ENCODE measurements at places on chromosomes 7 and 10.
A peak's percentile ranks its signal among the peaks of the same experiment; 100 is the strongest.

DNA sequence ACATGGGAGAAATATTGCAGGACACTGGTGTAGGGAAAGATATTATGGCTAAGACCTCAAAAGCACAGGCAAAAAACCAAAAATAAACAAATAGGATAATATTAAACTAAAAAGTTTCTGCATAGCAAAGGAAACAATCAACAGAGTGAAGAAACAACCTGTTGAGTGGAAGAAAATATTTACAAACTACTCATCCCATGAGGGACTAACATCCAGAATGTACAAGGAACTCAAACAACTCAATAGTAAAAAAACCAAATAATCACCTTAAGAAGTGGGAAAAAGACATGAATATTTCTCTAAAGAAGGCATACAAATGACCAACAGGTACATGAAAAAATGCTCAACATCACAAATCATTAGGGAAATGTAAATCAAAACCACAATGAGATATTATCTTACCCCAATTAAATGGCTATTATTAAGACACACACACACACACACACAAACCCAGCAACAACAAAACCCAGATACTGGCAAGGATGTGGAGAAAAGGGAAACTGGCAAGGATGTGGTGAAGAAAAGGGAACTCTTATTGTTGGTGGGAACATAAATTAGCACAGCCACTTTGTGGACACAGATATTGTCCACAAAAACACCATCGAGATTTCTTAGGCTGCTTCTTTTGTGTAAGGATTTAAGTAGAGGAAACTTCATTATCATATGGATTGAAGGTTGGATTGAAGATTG is 9.8 kb upstream of the RAB18 start:
- DNase-seq, result no peak

DNA sequence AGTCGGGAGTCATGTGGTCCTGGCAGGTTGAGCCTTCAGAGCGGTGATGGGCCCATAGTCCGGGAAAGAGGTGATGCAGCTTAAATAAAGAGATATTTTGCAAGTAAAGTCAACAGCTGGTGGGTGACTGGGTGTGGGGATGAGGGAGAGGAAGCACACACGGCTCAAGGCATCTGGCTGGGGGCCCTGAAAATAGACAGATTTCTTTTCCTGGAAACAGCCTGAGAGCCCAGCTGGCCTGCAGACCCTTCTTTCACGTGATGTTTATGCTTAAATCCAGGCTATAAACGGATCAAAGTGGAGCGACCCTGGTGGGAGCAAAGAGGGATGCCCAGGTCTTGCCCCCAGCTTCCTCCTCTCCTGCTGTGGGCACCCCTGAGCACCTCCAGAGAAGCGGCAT is 149.1 kb downstream of the TEX36 start:
- no peak for DNase-seq

DNA sequence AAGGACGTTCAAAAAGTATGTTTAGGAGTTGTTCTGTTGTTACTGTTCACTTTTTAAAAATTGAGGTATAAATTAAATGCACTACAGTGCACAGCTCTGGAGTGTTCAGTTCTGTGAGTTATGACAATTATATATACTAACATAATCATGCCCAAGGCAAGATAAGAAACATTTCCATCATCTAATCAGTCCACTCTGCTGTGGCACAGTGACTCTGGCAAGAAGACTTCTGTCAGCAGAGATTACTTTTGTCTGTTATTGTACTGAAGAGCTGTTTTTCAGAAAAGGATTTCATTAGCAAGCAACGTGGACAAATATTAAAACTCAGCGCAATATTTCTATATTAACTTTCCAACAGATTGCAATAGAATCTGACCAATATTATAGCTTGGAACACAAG is 32.0 kb downstream of the ICA1 start:
- no peak for DNase-seq

GRCh38 chr7:129784783-129785684 is 167.7 kb downstream of the UBE2H start:
- DNase-seq, result no peak

GRCh38 chr10:113179265-113179664 is 229.2 kb downstream of the TCF7L2 start:
- DNase-seq, result no peak

- DNase-seq, result no peak
These were observed 27.7 kb downstream of the ARHGAP22 start for GRCh38 chr10:48577158-48577557.

DNA sequence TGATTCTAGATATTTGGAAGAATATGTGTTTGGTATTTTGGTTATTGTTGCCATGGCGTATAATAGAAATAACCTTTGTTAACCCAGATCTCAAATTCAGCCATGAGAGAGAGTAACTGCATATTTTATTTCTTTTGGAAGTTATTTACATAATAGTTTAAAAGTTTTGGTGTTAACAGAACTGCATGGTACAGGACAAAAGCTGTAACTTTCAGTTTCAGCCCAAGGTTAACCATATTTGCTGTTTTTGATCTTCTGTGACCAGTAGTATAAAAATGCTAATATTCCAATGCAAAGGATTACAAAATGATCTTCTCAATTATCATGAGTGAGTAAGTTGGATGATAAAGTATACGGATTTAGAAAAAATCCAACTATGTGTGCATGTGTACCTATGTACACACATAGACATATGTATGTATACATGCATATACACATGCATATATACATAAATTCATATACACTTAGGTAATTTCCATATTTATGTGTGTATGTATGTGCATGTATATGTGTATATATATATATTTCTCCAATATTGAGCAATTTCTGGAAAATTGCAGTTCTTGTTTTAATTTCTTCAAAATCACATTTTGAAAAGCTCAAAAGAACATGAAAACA is 38.0 kb upstream of the PIP4K2A start:
- no peak for DNase-seq

DNA sequence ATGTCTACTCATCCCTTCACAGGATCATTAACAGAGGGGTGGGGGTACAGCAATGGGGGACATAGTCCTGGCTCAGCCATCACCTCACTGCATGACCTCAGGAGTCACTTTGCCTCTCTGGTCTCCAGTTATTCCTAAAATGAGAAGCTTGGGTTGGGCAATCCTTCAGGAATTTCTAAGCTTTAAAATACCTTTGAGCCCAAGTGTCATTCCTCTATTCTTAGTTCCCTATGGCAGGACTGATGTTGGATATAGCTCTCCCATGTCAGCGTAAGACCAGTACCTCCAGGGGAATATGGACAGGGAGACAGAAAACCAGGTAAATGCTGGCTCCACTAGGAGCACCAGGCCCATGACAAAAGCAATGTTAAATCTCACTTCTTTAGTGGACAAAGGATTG is 34.5 kb downstream of the BLNK start:
- DNase-seq, result no peak

DNA sequence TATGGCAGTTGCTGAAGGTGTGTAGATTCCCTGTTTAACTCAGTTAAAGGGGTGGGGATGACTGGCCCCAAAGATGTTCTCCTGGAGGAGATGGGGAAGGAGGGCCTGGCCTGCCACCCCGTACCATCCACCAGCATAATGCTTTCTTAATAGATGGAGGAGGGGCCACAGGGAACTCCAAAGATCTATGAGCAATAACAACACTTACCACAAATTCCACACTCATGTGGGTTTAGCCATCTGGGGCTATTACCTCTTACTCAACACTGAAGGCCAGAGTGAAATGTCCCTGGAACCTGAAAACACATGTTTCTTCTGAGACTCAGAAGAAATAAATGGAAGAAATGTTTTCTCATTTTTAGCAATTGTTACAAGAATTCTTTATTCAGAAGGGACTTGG is 259.0 kb downstream of the CXCL12 start:
- no peak for DNase-seq

- no peak for DNase-seq
These were observed 2.3 kb downstream of the ZAN start for GRCh38 chr7:100735730-100736129.

- no peak for DNase-seq
These were observed 90.1 kb downstream of the FOXL3 start for GRCh38 chr7:380139-380485.

GRCh38 chr7:27115221-27116026 is 12.9 kb upstream of the HOXA2 start:
- peak; percentile 79 for DNase-seq

GRCh38 chr10:118672766-118673715 is 77.6 kb upstream of the PRLHR start:
- no peak for DNase-seq

DNA sequence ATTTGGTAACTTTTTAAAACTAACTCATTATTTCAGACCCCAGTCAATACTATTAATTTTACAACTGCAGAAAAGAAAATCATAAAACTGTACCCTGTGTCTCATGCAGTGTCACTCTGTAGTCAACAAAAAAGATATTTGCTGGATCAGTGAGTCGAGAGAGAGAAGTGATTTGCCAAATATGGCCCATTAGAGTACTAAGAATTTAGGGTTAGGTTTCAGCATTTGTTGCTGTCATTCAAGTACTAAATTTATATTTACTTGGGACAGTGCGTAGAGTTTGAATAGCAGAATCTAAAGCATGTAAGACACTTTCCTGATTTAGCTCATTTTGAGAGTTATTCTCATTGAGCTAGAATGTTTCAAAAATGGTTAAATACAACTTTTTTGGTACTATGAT is 38.9 kb downstream of the CACNA2D1 start:
- no peak for DNase-seq

DNA sequence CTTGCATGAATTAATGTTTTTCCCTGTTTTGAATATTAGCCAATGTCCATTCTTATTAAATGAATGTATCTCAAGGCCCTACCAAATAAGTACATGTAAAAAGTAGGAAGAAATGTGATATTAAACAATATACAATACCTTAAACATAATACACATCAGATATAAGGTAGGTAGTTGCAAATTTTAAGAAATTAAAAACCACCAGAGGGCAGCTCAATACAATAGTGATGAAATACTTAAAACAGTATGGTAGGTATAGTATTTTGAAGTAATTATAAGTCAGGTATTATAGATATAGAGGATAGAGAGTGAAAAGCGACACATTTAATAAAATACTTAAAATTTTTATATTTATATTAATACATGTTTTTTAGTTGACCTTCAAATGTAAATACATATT is 43.6 kb upstream of the CDK14 start:
- no peak for DNase-seq

DNA sequence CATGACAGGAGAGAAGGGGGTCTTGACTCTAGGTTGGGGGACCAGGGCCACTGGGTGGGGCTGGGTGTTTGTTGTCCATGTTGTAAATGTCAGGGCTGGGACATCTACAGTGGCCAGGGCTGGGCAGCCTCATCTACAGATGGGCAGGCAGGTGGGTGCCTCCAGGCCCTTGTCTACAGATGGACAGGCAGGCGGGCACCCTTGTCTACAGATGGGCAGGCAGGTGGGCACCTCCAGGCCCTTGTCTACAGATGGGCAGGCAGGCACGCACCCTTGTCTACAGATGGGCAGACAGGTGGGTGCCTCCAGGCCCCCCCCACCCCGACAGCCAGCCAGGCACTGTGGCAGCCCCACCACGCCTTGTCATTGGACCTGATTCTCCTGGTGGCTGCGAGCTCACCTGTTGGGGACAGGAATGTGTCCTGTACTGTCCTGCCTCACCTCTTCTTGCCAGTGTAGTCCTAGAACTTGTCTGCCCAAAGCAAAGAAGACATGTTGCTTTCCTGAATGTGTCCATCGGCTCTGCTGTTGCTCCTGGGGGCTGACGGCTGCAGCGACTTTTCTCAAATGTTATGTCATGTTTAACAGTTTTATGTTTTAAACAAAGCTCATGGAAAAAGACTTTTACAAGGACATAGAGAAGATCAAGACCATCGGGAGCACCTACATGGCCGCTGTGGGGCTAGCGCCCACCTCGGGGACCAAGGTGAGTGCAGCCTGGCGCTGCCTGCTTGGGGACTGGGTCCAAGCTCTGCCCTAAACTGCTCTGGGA is 129.9 kb downstream of the ADCY1 start:
- DNase-seq, result no peak

- no peak for DNase-seq
These were observed 41.5 kb downstream of the PSPH start for GRCh38 chr7:56009695-56010094.

GRCh38 chr7:20298486-20298901 is 32.2 kb upstream of the ITGB8 start:
- DNase-seq, result no peak
